Panc1 (cell line): ENCODE measurements at places on chromosomes 7 and 10. TPM values are rescaled to one million over a fixed set of nuclear protein-coding genes. Genes with fewer than 3 reads are reported as not detected.

Gene SEC24C
- 113 TPM for total RNA-seq

Gene UPK3B
- total RNA-seq: 9.8 TPM

DNA sequence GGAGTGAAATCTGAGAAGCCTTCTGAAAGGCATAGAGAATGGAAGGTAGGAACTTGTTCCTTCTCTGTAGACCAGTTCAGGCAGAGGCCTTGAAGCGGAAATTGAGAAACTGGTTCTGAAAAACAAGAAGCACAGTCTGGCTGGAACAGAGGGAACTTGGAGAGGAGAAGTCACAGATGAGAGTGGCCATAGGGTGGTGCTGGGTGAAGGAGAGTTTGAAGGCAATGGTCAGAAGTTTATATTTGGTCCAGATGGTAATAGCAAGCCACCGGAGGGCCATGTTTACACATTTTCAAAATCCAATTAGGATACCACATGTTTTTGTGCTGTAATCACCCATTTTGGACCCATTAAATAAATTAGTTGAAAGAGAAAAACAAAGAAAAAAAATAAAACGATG, 692.5 kb downstream of the INHBA start:
- no peak overlapping the region for H3K4me3 ChIP-seq
- H3K4me1 ChIP-seq: no peaks in the 10 kb centered on the region
- no peak overlapping the region for H3K27ac ChIP-seq

GRCh38 chr10:21661087-21661486, 127.1 kb downstream of the MLLT10 start:
- no peak overlapping the region for H3K4me3 ChIP-seq
- H3K36me3 ChIP-seq: peaks cover 2% of the 10 kb centered on the region; the same call in 1 of the 2 replicates
- peaks cover 18% of the 10 kb centered on the region for H3K4me1 ChIP-seq
- DNase-seq: no peak
- H3K27me3 ChIP-seq: no peaks in the 10 kb centered on the region

Gene AKR1D1
- not detected for total RNA-seq

Gene MYH16
- total RNA-seq: 0.23 TPM

DNA sequence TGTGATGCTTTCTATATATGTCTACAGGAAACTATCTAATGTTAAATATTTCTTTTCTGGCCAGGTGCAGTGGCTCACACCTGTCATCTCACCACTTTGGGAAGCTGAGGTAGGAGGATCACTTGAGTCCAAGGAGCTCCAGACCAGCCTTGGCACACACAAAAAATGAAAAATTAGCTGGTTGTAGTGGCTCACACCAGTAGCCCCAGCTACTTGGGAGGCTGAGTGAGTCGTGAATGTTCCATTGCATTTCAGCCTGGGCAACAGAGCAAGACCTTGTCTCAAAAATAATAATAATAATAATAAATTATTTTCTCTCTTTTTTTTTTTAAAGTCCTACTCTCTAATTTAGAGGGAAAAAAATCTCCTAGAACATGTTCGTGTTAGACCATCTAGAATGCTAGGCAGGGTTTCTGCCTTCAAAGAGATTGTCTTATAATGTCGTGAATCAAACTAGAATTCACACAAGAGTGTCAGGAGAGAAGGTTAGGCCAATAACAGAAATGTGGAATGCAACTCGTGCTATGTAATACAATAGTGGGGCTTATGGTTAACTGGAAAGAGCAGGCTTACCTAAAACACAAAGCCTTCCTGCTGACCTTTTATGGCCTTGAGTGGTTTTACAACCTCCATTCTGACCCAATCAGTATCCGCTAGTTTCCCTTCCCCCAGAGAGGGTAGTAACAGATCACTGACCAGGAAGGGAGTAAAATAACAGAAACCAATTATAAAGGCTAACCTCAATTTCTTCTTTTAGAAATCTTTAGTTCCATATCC, 46.3 kb downstream of the MYOF start:
- peaks cover 72% of the 10 kb centered on the region for H3K4me1 ChIP-seq
- DNase-seq: no peak
- no peaks in the 10 kb centered on the region for H3K27me3 ChIP-seq
- H3K4me3 ChIP-seq: no peak overlapping the region

- no peak for DNase-seq
- H3K27me3 ChIP-seq: no peaks in the 10 kb centered on the region
- H3K4me3 ChIP-seq: no peak overlapping the region
- H3K36me3 ChIP-seq: no peaks in the 10 kb centered on the region
- no peak overlapping the region for H3K27ac ChIP-seq
Observed at GRCh38 chr10:34091635-34092195, 723.4 kb downstream of the PARD3 start.
